ENCODE measurements at places on chromosomes 6 and 20.
A peak's percentile ranks its signal among the peaks of the same experiment; 100 is the strongest.

DNA sequence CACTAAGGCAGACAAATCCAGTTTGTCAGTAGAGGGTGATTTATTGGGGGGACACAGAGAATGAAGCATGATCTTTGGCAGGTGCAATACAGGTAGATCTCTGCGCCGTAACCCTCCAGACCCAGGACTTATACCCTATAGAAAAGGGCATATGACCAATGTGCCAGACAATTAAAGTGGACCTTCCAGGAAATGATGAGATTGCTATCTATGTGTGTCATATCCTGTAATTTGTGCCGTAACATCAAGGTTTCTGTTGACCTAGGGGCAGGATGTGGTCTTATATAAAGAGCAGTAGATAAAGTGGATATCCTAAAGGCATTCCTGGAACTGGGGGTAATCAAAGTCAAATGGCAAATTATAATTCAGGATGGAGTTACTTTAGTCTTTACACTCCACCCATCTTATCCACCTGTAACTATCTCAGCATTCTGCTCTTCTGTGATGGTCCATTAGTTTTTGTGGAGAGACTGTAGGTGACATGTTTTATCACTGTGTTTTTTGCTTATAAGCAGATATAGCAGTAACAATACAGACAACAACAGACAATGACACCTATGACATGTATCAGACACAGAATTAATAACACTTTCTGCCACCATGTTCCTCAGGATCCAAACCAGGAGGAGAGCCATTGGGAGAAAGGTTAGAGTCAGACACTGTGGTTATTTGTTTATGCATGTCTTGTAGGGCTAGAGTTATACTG, 43.1 kb upstream of the ZNF337 start:
- no peak for DNase-seq

DNA sequence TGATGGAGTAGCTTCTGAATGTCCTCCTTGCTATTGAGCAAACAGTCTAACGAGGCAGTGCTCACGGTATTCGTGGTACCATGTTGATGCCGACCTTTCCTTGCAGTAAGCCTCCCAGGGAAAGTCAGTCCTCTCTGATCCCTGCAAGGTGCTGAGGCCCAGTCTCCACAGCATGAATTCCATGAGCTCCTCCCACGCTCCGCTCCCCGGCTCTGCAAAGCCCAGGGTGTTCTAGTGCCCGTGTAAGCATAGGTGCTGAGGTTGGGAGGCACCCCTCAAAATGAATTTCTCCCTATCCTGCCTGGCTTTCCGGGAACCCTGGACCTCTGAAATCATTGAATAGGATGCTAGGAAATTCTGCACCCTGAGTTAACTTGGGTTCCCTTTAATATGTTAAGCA, 251.0 kb downstream of the TAF4 start:
- no peak for DNase-seq

GRCh38 chr6:26520237-26520849, 17.8 kb upstream of the HMGN4 start:
- DNase-seq = peak; percentile 49

DNA sequence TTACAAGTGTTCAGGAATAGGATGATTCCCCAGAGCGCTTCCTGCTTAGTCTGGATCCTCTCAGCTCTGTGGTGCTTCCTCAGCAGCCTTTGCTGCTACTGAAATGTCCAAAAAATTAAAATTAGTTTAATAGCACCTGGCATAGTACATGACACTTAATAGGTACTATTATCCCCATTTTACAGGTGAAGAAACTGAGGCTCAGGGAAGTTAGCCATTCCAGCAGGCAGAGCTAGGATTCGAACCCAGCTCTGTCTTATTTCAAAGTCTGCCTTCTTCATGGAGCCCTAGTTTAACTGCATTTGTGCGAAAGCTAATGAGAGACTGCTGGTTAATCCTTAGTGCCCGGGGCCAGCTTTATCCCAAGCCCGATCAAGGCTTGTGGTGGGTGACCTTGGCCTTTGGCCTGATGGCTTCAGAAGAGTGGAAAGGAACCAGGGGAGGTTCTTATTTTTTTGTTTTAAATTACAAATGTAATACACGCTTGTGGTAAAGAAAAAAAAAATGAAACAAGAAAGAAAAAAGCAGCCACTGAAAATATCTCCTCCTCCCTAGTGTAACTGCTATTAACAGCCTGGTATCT, 30.1 kb downstream of the TOX2 start:
- no peak for DNase-seq

DNA sequence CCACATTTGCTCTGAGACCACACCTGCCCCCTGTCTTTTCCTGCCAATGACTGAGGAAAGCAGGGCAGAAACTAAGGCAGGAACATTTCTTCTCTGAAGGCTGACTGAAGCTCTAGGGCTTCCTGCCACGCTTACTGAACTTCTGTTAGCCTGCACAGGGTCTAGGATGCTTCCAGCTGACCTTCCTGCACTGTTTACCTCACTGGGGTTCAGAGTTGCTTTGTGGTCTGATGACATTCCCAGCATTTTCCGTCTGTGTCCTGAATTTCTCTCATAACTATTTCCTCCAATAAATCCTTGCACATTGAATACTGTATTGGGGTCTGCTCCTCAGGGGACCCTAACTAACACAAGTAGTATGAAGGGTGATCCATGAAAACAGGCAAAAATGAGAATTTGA, 29.5 kb upstream of the HLA-A start:
- DNase-seq = no peak

DNA sequence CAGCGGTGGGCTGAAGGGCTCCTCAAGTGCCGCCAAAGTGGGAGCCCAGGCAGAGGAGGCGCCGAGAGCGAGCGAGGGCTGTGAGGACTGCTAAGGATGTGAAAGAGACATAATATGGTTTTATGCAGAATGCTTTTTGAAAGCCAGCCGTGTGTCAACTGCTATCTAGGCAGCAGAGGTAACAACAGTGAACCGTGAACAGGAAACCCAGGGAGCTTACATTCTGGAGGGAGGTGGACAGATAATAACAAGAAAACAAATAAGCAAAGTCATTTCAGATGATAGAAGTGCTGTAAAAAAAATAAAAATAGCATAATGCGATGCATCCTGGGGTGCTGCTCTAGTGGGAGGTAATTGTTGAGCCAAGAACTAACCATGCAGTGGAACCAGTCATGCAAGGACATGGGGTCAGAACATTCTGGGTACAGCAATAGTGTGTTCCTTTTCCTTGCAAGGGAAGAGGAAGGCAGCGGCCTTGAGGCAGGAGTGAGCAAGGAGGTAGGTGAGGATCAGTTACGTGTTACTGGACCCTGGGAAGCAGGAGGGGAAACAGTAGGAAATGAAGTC, 134.4 kb upstream of the TMEM170B start:
- no peak for DNase-seq

DNA sequence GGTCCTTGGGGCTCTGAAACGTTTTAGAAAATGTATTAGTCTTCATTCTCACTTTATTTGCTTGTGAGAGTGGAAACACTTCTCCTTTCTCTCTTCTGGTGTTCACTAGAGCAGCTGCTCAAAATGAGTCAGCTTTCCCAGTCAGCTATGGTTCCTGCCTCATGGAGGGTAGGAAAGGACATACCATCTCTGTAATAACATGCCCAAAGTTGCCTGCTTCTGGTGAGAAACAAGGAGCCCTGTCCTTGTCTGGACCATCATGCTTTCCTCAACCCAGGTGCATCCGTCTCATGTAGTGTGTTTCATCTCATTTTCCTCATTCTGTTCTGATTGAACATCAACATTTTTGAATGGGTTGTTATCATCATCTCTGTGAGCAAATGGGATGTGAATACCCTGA, 17.1 kb upstream of the TINAG start:
- no peak for DNase-seq

GRCh38 chr6:30884521-30885480, 482 bp downstream of the DDR1 start:
- DNase-seq = peak; percentile 57

DNA sequence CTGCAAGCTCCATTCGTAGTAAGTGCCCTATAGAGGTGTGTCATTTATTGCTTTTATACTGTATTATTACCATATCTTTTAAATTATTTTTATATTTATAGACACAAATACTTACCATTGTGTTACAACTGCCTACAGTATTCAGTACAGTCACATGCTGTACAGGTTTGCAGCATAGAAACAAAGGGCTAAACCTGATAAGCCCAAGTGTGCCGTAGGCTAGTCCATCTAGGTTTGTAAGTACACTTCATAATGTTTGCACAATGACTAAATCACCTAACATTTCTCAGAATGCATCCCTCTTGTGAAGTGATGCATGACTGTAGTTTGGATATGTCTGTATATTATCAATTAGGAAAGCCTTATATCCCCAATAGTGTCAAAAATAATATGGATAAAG, 122.8 kb downstream of the CLVS2 start:
- DNase-seq = no peak

DNA sequence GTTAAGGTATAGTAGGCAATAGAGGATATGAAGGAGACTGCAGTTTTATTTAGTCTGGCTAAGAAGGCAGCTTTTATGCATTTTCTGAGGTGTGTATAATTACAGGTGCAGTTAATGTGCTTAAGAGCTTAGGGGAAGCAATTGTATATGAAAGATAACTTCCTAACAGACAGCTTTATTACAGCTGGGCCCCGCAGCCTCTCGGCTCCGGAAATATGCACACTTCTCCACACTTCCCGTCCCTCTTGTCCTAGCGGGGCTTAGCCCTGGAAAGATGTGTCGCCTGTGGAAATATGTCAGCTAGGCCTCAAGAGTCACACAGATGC, 178.4 kb upstream of the ARID1B start:
- DNase-seq = no peak

DNA sequence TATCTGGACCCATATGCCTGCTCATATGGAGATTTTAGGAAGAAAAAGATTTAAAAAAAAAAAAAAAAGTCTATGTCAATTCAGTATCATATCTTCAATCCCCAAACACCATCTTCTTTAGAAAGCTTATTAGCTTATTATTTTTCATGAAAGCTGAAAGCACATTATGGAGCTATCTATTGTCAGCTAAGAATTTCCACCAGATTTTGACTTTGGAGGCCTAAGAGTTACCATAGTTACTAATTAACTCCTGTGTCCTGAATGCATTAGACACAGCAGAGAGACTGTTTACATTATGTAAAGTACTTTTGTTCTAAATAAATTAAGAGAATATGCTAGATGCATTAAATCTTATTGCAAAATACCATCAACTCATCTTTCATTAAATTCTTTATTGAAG, 255.5 kb upstream of the NRSN1 start:
- DNase-seq = no peak

DNA sequence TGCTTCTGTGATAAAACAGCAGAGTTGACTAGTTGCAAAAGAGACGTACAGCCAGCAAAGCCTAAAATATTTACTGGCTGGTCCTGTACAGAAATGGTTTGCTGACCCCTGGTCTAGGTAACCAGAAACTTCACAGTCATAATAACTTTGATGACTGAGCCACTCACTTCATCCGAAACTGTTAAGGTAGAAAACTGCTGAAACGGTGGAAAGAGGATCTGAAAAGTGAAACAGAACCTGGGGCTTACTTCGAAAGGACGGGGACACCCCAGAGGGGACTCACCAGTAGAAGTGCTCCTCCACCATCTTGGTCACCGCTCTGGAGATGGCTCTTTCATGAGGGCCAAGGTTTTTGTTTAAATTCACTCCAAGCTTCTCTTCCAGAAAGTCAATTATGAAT, 16.4 kb downstream of the FAXC start:
- no peak for DNase-seq

DNA sequence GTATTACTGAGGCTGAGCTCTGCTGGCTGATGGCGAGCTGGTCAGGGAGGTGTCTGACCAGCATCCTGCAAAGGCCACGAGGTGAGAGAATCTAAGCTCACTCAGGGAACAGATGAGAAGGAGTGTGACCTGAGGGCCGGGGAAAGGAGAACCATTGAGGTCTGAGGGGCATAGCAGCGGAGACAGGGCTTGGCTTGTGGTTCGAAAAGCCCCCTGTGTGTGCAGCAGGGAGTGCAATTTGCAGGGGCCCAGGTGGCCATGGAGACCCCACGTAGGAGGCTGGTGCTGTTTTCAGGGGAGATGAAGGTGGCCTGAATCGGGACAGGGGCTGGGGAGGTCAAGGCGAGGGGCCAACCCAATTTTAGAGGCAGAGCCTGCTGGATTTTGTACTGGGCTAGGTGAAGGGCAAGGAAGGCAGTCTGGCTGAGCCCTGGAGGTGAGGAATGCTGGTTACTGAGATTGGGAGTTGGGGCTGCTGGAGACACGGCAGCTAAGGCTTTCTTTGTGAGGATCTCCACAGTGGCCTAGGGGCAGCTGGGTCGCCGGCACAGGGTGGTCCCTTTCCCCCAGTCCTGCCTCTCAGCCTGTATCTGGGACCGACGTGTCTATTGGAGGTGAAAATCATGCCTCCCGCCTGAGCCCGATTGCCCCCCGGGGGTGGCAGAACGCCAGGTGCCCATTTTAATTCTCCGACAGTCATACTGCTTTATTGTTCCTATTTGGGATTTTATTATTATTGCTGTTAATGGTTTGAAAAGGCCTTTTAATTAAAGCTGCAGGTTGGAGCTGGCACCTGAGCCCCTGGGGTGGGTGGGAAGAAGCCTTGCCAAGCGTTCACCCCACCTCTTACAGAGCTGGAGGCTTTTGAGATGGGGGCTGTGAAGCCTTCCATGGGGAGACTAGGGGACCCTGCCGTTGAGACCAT, 28.4 kb downstream of the DLGAP4 start:
- no peak for DNase-seq

- DNase-seq = no peak
Observed at GRCh38 chr6:138383776-138384175, 6.1 kb downstream of the SMIM28 start.

GRCh38 chr6:87340230-87340629, 4.4 kb upstream of the C6orf163 start:
- DNase-seq = no peak

DNA sequence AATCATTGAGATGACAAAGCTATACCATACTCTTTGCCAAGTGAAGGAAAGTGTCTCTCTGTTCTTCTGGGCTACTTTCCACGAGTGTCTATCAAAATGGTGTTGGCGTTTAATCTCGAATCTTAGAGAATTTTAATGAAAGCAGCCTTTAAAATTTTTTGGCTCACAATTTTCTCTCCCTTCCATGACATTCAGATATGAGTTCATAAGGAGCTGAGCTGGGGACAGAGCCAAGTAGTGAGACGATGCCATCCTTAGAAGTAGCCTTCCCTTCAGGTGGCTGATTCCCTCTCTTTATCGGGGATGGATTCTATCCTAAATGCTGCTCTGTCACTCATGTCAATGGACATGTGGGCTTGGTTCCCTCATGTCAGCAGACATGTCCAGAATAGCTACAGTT, 132.8 kb downstream of the GRM1 start:
- no peak for DNase-seq
